ENCODE measurements at places on chromosomes 3 and 15.

GRCh38 chr3:100936931-100937330, 56.3 kb downstream of the ABI3BP start:
- DNase-seq: no peak

GRCh38 chr3:197408177-197408957, 110.0 kb upstream of the DLG1 start:
- DNase-seq: no peak

DNA sequence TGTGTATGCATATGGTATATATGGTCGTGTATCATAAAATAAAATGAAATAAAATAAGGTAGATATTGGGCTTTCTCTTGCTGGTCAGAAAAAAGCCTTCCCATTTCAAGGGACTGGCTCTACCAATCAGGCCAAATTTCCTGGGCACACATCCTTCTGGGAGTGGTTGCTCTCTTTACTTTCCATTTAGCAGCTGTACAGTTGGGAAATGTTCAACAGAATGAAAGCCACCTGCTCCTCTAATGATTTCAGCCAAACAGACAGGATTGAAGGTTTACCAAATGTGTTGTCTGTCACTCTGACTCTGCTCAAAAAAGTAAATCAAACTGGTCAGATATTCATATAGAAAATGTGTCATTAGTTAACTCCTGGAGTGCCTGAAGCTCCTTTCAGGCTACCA, 380.4 kb downstream of the ROBO2 start:
- DNase-seq: no peak

GRCh38 chr3:190497811-190498210, 16.1 kb upstream of the IL1RAP start:
- DNase-seq: no peak

DNA sequence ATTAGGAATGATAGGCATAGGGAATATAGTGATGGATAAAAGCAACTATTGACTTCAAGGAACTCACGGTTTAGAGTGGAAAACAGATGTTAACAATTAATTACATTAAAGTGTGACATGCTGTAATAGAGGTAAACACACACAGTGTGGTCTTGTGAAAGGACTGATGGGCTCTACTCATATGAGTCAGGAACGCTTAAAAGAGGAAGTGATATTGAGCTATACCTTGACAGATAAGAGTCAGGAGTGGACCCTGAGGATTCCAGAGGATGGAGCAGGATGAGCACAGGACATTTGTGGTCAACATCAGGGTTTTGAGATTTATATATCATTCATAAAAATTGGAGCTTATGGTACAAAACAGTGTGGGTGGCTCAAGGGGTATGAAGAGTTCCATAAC, 11.0 kb downstream of the EXOG start:
- no peak for DNase-seq

DNA sequence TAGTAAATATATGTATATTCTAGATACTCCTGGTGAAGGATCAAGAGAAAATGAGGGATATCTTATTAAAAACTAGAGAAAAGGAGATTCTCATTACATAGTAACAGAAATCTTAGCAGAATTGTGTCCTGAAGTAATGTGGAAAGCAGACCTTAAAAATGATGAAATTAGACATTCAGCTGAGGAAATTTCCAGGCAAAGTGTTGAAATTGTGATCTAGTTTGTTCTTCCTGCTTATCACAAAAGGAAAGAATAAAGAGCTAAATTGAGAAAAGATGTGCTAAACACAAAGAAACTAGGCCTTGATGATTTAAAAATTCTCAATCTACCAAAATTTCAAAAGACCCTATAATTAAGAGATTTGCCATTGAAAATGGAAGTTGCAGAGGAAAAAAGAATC, 362.6 kb upstream of the PLSCR5 start:
- no peak for DNase-seq

DNA sequence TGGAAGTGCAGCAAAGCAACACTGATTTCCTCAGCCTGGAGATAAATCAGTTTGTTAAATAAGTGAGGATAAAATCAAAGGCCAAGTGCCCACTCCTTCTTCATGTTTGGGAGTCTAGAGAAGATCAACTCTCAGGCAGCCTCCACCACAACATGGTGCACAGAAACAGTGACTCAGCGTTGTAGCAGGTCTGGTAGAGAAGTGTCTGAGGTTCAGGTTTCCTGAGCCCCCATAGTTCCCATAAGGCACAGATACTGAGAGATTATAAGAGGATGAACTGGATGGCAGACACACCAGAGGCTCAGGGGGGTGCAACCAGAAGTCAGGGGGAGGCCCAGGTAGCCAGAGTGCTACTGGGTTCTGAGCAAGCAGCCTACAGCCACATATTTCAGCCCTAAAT, 166.7 kb downstream of the FRMD5 start:
- DNase-seq: no peak

- no peak for DNase-seq
These were observed 3.1 kb downstream of the CCDC33 start for GRCh38 chr15:74239051-74239705.

- no peak for DNase-seq
These were observed 60.4 kb downstream of the BOC start for GRCh38 chr3:113271594-113272384.

- no peak for DNase-seq
These were observed 6.2 kb downstream of the RPL22L1 start for GRCh38 chr3:170863816-170864215.

DNA sequence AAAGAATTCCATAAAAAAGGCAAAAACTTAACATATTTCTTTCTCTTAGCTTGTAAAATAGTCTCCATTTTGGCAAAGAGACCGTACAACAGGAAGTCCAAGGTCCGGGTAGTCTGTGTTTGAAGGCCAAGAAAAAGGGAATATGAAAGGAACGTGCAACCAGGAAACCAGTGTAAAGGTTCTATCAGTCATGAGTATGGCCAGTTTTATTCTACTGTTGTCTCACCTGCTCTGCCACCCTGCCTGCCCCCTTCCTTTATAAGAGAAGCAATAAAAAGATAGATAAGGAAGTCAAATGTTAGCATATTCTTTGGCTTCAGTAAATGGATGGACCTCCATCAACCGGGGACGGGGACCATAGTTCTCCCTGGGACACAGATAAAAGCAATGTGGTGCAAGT, 370.6 kb upstream of the ROBO2 start:
- DNase-seq: no peak

GRCh38 chr3:37338500-37338899, 164.1 kb upstream of the LRRFIP2 start:
- no peak for DNase-seq

GRCh38 chr3:28980631-28981030, 300.2 kb upstream of the RBMS3 start:
- no peak for DNase-seq

DNA sequence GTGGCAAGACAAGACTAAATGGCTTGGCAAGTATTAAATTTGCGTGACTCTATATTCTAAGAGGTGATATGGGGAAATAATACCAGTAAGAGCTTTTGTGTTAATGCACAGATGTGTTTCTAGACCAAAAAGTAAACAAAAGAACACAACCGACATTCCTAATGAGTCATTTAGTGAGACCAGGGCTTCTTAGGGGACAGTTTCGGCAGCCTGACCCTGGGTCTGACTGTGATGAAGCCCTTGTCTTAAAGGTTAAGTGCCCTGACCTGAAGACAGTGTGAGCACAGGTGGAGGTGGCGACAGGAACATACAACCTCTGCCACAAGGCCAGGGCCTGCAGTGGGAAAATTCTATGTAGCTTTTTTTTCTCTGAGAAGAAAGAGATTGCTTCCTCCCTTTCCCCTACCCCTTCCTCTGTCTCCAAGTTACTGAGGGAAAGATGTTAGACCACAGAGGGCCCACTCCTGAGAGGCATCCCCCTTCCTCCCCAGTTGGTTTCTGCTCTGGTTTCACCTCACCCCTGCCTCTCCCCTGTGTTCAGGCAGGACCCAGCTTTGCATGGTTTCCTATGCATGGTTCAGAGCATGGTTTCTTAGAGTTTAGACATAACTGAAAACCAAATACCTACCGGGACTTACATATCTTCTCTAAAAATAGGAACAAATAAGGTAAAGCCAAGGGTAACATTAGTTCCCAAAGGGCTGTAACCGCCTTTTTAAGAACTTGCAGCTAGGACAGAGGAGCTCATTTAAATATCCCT, 24.8 kb upstream of the CMTM7 start:
- DNase-seq: no peak

GRCh38 chr3:101497803-101498202, 15.2 kb downstream of the SENP7 start:
- DNase-seq: no peak

DNA sequence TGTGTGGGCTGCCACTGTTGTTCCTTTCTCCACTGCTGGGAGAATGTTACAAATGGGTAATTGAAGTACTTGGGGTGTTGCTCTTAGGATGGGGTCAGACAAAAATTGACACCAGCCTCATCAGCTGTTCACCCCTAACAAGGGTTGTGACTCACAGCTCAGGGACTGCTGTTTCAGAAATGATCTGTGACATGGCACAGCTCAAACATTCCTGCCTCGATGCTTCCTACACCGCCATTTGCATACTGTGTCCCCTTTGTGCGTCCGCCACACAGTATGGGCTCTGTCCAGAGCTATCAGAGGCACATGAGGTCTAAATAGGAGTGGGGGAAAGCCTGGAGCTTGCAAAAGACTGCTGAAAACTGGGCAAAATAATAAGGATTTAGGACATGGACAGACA, 43.9 kb downstream of the CCNL1 start:
- no peak for DNase-seq

GRCh38 chr3:193859195-193859594, 266.2 kb downstream of the OPA1 start:
- no peak for DNase-seq

DNA sequence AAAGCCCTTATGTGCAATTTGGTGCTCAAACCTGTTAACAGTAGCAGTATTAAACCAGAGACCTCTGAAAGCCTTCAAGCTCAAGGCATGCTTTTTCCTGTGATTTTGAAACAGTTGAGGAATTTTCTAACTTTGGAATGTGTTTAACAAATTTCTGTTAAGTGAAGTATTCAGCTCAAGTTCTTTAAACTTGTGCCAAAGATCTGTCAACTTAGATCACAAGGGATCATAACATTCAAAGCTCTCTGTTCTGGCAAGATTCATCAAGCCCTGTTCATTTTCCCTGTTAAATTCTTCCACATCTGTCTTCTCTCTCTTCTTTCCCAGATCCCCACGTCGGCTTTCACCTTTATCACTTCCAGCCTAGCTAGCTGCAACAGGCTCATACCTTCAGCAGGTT, 28.8 kb upstream of the RYK start:
- DNase-seq: no peak

GRCh38 chr15:68817304-68818065, 3.2 kb downstream of the ANP32A start:
- DNase-seq: peak; percentile 89

- no peak for DNase-seq
These were observed 73.4 kb upstream of the HACD2 start for GRCh38 chr3:123658118-123658851.

DNA sequence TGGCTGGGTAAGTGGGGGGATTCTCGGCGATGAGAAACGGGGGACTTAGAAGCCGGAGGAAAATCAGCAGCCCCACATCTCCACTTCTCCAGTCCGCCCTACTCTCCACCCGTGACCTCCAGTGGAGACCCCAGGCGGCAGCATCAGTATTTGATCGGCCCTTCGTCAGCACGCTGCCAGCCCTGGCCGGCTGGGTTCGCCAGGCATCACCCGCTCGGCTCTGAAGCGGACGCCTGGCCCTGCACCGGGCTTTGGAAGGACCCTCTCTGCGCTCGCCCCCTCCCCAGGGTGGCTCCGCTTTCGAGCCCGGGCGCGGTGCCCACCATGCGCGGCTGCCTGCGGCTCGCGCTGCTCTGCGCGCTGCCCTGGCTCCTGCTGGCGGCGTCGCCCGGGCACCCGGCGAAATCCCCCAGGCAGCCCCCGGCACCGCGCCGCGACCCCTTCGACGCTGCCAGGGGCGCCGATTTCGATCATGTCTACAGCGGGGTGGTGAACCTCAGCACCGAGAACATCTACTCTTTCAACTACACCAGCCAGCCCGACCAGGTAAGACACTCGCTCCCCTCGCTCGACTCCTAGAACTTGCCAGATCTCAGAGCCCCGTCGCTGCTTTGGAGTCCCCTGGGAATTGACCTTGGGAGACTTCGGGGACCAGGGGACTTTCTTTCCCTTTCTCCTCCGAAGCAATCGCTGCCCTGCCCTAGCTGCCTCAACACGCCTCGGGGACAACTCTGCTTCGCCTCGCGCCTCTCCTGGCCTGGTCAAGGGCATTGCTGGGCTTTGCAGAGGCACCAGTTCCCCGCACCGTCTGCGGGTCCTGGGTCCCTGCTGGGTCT, 561 bp downstream of the SIDT1 start:
- no peak for DNase-seq

DNA sequence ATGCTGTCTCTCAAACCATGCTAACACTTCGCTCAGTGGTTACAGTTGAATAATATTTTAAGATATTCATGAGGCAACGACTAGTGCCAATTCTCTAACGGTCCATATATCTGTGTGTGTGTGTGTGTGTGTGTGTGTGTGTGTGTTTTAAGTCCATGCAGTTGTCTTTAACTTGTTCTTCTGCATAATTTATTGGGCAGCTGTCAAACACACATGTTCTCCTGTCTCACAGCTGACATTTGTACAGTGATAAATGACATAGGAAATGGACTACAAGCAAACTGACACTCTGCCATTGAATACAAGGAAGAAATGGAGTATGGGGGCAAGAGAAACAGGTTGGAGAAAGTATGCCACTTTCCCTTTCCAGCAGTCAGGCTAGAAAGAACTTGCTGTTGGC, 172.0 kb downstream of the PDZRN3 start:
- no peak for DNase-seq

DNA sequence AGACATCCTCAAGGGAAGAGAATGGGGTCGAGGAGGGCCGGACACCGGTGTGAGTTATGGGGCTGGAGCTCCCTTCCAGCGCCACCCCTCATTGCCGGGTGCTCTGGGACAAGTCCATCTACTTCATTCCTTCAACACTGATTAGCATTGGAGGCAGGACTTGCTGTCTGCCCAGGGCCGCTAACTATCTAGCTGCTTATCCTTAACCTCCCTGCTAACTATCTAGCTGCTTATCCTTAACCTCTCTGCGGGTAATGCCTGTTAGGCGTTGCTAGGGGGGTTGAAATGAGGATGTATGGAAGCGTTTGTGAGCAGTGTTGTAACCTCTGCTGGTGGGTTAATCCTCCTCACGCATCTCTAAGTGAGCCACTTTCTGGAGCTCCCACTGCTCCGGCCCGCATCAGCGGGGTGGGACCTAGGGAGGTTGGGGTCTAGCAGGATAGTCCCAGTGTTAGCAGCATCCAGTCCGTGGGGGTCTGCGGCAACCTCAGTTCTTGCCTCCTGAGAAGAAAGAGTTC, 10.9 kb upstream of the CHAC1 start:
- no peak for DNase-seq

- no peak for DNase-seq
These were observed 82.2 kb downstream of the APBA2 start for GRCh38 chr15:28967990-28968389.

All from vagina (tissue), 2 donors.